ENCODE measurements at places on chromosomes 7 and 10.
A peak's percentile ranks its signal among the peaks of the same experiment; 100 is the strongest.

GRCh38 chr7:116173051-116174028 is 37.0 kb upstream of the TES start:
- peak; percentile 2 for DNase-seq

- no peak for DNase-seq
Measured at GRCh38 chr10:133336118-133336576, 549 bp downstream of the CALY start.

DNA sequence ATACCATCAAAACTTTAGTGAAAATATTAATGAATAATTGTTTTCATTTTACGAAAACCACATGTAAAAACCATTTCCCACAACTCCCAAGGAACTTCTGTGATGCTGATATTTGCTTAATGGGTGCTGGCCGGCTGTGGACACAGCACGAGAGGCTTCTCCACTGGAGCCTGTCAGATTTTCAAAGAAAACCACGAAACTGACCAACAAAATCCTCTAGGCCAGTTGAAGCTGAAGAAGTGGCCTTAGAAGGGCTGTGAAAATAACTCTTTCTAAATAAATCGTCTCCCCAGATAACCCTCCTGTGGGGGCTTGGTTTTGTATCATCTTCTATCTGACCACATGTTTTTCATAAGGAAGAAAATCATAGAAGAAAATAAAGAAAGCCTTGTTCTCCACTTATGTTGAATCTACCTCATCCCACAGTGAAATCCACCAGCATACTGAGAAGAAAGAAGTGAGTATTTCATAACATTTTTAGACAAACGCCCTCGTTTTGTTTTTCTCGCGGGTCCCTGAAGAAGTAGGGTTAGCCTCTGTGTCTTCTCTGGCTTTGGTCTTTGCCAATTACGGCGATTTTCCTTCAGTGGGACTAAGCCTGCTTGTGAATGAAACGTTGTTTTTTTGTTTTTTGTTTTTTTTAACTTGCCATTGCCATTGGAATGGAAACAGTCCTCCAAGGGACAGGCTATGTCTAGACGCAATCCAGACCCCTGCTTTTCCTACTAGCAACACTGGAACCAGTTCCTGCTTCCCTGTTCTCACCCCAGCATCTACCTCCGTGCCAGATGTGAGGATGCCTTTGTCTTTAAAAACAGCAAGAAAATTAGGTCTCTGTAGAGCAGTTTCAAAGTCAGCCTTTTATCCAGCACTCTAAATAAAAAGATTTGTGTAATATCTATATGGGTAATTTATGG is 123.9 kb downstream of the ADAM12 start:
- DNase-seq, result no peak

DNA sequence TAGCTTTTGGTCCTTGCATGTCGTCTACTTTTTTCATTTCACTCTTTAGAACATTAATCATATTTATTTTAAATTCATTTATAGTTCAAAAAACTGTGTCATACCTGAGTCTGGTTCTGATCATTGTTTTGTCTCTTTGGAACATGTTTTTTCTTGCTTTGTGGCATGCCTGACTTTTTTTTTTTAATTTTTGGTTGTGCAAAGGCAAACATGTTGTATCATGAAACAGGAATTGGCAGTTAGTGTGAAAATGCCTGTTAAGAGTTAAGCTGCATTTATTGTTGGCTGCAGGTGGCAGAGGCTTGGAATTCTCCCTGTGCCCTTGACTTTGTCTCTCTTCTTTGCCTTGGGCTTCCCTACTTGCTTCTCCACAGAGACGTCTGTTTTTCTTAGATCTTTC is 525.0 kb upstream of the ADARB2 start:
- no peak for DNase-seq

GRCh38 chr10:43293677-43294057 is 26.8 kb upstream of the RASGEF1A start:
- DNase-seq, result no peak

- DNase-seq, result no peak
Measured at GRCh38 chr10:51244748-51245490, 170.6 kb downstream of the PRKG1 start.

All from NCI-H2227 treated with DMSO at 0.1 percent for 48 hours (cell line).